ENCODE measurements at places on chromosomes 16 and 17.

DNA sequence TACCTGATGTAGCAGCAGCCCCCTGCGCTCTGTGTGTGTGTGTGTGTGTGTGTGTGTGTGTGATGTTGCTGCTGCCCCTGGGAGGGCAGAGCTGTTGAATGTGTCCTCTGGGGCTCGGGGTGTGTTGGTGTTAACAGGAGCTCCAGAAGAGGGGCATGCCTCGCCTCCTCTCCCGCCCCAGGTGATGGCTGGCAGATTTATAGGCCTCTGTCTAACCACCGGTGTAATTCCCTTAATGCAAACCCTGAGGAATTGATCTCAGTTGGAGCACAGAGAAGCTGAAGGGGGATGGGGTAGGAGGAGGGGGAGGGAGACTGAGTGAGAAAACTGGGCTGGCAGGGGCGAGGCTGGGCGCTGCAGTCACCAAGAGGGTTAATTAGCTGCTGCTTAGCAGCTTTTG, 10.0 kb downstream of the CACNA1G start:
- H3K27me3 ChIP-seq: peaks cover 19% of the 10 kb centered on the region
- H3K27ac ChIP-seq: no peak overlapping the region
- peaks cover 3% of the 10 kb centered on the region for H3K36me3 ChIP-seq
- peaks cover 33% of the 10 kb centered on the region for H3K4me1 ChIP-seq
- DNase-seq: no peak

DNA sequence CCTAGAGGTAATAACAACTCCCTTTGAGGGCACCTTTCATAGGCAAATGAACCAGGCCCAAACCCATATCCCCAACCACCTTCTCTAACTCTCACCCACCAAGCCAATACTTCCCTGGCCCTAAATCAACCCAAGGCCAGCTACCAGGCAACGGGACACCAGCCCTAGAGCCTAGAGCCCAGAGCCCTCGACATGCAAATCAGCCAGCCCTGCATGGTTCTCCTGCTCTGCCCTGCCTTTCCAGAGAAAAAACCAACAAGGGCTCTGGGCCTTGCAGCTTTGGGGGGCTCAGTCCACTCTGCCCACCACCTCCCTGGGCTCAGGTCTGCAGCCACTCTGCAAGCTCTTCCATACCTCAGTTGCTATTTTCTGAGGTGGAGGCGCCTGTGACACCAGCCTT, 55.0 kb downstream of the PITPNM3 start:
- peaks cover 6% of the 10 kb centered on the region for H3K27me3 ChIP-seq
- H3K36me3 ChIP-seq: no peaks in the 10 kb centered on the region
- H3K4me1 ChIP-seq: peaks cover 16% of the 10 kb centered on the region
- no peak for DNase-seq
- H3K27ac ChIP-seq: no peak overlapping the region
- no peak overlapping the region for H3K4me3 ChIP-seq

DNA sequence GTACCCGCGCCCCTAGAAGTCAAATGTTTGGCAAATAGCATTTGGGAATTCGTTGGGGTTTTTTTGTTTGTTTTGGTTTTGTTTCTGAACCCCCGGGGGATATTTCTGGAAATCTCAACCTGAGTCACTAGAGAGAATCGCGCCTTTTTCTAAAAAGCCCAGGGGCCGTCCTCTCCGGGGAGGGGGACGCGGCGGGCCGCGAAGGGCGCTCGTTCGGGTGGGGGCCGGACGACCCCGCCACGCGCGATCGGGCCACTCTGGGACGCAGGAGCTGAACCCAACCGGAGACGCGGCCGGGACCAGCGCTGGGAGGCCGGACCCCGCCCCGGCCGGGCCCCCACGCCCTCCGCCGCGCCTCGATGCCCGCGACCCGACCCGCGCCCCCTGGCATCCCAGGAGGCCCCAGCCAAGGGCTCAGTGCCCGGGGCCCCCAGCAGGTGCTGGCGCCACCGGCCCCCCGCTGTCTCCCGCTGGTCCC, 302 bp downstream of the LITAF start:
- peak overlapping the region; percentile 59 for H3K27ac ChIP-seq
- H3K27me3 ChIP-seq: peaks cover 11% of the 10 kb centered on the region
- H3K4me1 ChIP-seq: peaks cover 22% of the 10 kb centered on the region
- no peak for DNase-seq
- H3K36me3 ChIP-seq: peaks cover 9% of the 10 kb centered on the region

GRCh38 chr17:35666967-35667532, 64.4 kb upstream of the RASL10B start:
- H3K36me3 ChIP-seq: no peaks in the 10 kb centered on the region
- no peak for DNase-seq
- no peak overlapping the region for H3K27ac ChIP-seq
- no peak overlapping the region for H3K4me3 ChIP-seq
- no peaks in the 10 kb centered on the region for H3K27me3 ChIP-seq

- DNase-seq: no peak
- H3K4me1 ChIP-seq: peaks cover 2% of the 10 kb centered on the region
- H3K27me3 ChIP-seq: no peaks in the 10 kb centered on the region
Measured at GRCh38 chr16:643050-643368, 1.4 kb downstream of the MCRIP2 start.

GRCh38 chr16:14462811-14463210, 167.2 kb downstream of the PARN start:
- no peak for DNase-seq
- H3K27ac ChIP-seq: no peak overlapping the region
- H3K4me1 ChIP-seq: peaks cover 2% of the 10 kb centered on the region
